ENCODE measurements at places on chromosomes 7 and 10.

DNA sequence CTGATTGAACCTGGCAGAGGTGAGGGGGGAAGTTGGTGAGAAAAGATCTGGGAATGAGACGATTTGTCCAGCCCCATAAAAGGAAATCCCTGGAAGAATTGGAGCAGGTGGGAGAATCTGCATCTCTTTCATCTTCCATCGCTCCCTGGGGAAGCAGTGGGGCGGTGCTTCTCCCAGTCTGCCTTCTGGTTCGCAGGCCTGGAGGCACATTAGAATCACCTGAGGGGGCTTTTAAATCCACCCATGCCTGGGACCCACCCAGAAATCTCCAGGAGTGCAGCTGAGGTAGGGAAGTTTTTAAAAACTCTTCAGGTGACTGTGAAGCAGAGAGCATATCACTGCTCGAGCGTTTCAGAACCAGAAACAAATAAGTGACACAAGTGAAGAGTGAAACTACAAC, 26.7 kb upstream of the SYPL1 start:
- DNase-seq: no peak

DNA sequence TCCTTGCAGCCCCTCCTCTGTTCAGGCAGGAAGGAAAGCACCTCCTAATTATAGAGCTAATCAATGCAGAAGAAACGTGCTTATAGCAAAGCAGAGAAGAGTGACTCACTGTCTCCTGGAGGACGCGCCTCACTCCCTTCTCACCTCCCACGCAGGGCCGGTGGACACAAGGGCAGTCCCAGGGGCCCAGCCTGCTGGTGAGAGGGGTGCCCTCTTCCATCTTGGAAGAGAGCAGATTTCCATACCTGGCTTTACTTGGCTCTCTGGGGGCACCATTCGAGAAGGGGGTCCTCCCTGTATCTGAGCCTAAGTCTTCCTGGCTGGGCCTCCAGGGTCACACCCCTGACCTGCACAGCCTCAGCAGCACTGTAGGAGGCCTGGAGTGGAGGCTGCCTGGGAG, 55.8 kb downstream of the RASGEF1A start:
- no peak for DNase-seq

DNA sequence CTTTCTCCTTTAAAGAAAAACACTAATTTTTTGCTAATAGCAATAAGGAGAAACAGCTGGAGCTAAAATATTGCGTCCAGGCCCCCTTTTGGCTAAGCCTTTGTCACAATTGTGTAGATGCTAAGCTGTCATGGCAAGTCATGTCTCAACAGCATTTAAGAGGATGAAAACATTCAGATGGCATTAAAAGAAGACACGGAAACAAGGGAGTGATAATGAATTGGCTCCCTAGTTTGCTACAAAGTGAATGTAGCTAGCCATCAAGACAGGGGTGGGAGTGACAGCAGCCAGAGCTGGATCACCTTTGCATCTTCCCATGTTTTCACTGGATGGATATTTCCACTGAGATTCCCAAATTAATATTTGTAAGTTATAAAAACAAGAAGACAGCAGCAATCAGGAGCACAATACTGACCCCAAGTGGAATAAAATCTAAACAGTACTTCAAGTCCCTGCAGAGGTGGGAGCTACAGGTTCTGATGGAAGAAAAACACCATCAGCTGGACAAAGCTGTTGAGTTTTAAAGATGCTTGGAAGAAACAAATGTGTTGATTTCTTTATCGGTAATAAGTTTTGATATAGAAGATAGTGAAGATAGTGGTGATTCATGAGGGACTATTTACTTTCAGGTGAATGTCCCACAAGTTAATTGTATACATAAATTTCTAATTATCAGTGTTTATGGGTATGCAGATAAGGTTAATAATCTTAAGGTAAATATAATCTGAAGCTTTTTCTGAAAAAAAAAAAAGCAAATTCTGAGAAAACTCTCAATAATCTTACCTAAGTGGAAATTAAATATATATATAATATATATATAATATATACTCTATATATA, 129.4 kb downstream of the SLC16A9 start:
- DNase-seq: peak; percentile 58

DNA sequence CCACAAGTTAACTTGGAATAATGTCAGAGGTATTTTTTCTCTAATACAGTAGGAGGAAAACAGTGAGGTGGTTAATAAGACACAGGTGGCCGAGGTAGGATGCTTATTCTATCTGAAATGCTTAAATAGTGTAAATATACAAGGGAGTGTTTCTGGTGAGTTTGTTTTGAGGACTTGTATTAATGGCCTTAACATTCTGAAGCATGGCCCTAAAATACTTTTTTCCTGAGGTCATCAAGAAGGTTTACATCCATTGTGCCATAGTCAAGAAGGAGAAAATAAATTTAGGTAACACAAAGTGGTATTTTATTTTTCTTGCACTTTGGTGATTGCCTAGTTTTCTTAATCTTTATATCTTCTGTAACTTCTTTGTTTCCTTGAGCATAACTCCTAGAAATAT, 18.8 kb downstream of the GNAI1 start:
- DNase-seq: no peak

- no peak for DNase-seq
These were observed 393.4 kb downstream of the SORCS1 start for GRCh38 chr10:106771154-106771553.

DNA sequence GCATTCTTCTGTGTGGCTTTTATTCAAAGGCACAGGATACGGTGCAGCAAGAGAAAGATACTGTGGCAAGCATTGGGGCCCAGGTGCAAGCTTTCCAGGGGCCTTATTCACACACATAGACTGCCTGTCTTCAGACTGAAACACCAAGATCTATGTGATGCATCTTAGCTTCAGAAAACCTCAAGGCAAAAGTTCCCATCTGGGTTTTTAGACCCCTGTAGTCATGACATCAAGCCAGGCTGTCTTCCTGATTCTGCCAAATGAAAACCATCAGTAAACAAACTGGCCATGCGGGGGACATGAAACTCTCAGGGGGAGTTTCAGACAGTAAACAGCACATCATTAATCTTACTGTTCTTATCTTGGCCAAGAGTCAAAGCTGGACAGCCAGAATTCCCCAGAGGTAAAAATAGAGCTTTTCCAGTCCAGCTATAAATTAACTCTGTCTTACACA, 9.8 kb downstream of the AGBL3 start:
- peak; percentile 35 for DNase-seq

GRCh38 chr7:37349979-37350590, 98.6 kb downstream of the ELMO1 start:
- DNase-seq: no peak

DNA sequence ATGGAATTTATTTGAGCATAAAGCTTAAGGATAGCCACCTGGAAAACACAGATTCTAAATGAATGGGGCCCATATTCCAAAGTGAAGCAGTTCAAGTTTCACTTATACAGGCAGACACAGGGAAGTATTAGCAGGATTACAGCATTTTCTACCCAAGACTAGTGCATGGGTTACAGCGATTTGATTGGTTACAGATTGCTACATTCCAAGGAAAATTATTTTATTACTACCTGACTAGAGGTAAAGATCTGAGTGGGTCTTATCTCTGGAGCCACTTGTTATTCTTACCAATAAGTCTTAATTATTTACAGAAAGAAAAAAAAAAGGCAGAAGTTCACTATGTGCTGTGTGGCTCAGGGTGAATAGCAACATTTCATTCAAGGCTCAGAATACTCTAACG, 87.4 kb upstream of the ITGB1 start:
- no peak for DNase-seq

DNA sequence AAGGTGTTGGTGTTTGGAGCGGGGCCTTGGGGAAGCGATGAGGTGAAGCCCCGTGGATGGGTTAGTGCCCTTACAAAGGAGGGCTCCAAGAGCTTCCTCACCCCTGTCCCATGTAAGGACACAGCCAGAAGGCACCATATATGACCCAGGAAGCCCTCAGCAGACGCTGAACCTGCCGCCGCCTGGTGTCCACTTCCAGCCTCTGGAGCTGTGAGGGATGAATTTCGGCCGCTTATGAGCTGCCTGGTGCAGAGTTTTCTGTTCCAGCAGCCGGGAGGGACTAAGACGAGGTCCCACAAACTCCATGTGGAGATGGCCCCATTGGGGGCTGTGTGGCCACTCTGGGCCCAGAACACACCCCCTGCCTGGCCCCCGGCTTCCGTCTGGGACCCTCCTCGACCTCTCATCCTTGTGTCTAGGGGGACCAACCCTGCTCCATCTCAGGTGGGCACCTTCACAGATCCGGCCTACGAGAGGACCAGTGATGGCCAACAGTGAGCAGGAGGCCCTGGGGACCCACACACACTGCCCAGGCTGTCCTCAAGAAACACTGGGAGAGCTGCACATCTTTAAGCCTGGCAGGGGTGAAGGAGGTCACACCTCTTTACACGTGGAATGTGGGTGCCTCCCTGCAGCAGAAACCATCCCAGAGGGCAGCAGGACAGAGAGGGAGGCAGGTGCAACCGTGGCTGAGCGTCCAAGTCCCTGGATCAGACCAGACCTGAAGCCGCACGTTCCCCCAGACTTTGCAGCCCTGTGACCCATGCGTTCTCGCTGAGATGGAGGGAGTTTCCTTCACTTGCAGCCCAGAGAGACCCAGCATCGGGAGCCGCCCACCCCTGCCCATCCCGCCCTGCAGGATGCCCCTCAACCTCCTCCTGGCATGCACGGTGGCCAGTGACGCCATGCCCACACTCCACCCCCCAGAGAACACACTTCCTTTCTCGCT, 96.1 kb downstream of the PDGFA start:
- DNase-seq: no peak

DNA sequence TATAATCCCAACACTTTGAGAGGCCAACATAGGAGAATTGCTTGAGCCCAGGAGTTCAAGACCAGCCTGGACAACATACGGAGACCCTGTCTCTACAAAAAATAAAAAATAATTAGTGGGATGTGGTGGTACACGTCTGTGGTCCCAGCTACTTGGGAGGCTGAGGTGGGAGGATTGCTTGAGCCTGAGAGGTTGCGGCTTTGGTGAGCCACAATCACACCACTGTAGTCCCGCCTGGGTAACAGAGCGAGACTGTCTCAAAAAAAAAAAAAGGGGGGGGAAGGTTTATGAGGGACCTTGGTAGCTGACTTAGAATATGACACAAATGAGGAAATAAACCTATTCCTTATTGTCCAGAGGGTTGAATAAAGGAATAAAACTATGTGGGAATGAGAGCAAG, 30.8 kb downstream of the SCD start:
- no peak for DNase-seq

GRCh38 chr7:151368136-151368571, 26.5 kb downstream of the NUB1 start:
- peak; percentile 68 for DNase-seq

DNA sequence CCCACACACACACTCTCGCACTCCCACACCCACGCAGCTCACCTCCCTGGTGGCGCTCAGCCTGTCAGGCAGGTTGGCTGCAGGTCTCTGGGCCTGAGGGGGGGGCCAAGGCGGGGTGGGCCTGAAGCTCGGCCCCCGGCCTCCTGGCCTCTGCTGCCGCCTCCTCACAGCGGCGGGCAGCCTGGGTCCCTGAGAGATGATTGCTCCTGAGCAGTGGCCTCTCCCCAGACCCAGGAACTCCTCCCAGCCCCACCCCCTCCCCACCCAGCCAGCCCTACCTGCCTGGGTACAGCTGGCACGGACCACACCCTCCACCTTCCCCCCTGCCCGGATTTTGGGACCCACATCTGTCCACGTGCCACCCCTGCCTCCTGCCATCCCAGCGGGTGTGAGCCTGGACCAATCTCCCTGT, 4.6 kb upstream of the TMEM184A start:
- no peak for DNase-seq

- DNase-seq: no peak
These were observed 8.2 kb upstream of the CLIP2 start for GRCh38 chr7:74280985-74281384.

DNA sequence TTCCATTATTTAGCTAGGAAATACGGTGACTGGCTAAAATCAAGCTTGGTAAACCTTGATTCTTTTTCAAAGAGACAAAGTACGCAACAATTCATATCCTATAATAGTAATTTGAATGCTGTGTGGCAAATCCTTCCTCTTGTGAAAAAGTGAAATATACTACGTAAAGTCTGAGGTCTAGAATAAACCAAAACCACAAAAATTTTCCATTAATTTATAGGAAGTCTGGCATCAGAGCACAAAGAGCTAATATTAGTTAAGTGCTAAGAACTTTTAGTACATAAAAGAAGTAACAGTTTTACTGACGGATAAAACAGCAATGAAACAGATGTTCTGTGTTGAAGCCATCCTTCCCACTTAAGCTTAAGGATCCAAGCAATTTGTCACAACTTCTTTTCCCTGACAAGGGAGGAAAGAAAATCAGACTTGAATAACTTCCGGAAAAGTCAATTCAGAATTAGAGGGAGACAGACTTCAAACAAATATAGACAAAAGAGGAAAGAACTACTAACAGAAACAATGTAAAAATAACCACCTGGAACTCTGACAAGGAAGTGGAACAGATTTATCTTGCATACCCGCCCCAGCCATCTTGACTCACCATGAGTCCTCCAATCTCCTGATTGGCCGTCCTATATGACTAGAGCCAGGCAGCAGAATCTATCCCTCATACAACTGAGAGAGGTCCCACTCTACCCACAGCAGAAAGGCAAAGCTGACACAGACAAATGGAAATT, 34.6 kb downstream of the RHEB start:
- no peak for DNase-seq

DNA sequence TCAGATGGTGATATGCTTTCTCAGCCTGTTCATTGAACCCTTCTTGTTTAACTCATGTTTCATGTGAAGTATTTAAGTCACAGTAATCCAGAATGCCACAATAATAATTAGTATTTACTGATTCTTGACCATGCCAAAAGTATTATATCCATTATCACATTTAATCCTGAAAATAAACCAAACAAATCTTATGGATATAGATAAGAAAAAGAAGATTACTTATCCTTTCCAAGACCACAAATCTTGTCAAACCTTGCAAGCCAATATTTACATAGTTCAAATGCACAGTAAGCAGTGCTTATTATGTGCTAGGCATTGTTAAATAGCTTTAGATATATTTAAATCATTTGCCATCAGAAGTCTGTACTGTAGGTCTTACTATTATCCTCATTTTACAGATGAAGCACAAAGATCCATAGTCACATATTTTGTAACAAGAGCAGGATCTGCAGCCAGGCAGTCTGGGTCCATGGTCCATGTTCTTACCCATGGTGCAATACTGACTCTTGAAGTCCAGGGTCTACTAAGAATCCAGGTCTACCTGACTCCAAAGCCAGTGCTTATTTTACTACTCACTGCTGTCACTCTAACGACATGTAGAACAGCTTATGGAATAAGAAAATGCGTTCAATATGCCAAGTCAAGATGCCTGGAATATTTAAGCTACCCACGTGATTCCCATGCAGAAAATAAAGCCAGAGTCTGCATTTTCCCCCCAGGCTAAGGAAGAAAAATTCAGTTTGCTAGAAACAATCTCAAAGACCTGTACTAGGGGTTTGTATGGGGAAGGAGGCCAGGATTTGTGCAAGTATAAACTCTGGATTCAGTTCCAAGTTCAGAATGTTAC, 984.8 kb upstream of the LRRTM3 start:
- no peak for DNase-seq

GRCh38 chr7:76409537-76409936, at the start of gene SSC4D:
Gene SSC4D, minus strand, starts transcription at chr7:76409697. Its CDS starts 5,258 bp downstream, at chr7:76404439.
- DNase-seq: no peak

DNA sequence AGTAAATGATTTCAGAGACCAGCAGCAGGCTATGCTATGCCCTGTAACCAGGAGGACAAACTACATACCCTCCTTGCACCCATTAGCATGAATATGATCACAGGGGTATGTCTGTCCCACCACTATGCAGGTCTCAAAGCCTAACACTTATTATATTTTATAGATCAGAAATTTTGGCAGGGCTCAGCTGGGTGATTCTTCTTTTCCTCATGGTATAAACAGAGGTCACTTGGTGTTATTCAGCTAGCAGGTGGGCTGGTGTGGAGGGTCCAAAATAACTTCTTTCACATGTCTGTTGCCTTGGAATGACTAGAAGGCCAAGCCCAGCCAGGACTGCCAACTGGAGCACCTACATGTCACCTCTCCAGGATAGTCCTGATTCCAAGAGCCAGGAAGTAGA, 252.9 kb downstream of the ARHGAP12 start:
- DNase-seq: no peak

All from COR-L47 (cell line).